Left colon (tissue), 2 donors: ENCODE measurements at places on chromosomes 6 and 20.

GRCh38 chr6:47086051-47086770 is 44.1 kb upstream of the ADGRF1 start:
- no peak for DNase-seq

- no peak for DNase-seq
These were observed 66.7 kb downstream of the FAM229B start for GRCh38 chr6:112153926-112154607.

DNA sequence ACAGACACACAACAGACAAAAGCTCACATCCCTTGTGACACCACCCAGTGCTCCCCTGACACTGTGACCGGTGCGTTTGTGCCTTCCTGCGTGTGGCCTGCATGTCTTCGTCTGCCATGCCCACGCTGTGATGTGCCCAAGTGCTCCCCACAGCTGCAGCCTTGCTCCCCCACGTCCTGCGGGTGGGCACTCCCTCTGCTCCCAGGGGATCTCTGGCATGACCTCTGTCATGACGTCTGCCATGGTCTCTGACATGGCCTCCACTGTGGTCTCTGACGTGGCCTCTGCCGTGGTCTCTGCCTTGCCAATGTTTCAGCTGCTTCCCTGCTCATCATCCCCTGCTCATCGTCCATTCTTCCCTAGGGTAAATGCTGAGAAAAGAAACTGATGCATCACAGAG is 200.9 kb downstream of the DLL1 start:
- DNase-seq: no peak

DNA sequence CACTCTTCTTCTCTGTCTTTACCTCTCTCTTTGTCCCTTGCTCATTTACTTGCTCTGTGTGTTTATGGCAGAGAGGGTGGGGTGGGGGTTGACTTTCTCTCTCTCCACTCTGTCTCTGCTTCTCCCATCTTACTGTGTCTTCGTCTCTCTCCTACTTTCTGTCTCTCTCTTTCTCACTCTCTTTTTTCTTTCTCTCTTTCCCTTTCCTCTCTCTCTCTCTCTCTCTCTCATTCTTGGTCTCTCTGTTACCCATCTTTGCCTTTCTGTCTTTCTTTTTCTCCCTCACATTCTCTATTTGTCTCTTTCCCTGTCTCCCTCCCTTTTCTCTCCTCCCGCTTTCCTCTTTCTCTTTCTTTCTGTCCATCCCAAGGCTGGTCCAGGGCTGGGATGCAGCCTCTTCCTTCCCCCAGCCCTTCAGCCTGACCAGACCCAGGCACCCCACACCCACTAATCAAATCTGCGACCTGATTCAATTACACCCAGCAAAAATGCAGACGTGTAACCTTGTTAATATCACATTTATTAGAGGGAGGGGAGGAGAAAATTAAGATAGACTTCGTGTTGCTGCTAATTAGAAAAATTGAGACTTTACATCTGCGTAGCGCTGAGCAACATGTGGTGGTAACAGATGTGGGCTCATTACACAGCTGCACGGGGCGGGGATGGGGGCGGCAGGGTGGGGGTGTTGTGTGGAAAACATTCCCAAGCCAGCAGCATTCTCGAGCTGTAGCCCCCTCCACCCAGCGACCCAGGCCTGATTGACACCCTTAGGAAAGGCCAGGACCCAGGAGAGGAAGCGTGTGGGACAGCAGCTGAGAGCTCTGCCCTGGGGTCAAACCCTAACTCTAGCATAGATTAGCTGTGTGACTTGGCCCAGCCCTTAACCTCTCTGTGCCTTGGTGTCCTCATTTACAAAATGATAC is 124.9 kb upstream of the MAFB start:
- no peak for DNase-seq

DNA sequence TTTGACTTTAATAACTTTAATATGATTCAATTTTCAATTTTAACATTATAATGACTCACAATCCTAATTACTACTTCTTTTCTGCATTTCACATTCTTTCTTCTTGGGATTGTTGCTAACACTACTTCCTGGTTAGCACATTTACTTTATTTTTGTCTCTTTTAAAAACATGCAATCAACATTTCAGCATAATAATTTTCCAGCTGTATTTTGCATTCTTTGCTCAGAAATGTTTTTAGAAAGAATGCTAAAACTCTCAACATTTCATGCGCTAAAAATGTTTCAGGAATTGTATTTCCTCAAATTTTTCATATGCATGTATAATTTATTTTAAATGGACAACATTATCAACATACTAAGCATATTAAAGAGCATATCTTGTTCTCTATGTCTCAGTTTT is 1302.1 kb upstream of the GJE1 start:
- no peak for DNase-seq

DNA sequence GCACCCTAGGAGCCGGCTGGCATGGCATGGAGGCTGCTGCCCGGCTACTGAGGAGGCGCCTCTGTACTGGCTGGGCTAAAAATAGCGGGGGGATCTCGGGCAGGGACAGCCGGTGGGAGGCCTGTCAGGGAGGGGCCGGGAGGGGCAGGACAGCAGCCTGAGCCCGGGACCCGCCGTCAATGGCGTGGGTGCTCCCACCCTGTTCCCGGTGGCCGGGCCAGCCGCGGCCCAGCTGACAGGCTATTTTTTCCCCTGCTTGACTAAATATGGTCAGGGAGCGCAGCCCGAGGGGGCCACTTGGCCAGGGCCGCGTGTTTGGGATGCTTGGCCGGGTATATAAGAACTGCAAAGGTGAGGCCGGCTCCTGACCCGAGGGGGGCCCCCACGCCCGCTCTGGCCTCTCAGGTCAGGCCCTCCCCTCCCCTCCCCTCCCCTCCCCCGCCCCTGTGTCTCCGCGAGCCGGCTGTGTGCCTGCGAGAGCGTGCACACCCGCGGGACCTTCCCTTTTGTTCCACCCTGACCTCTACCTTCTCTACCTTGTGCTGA is 74.4 kb upstream of the GATA5 start:
- DNase-seq: peak; percentile 15

DNA sequence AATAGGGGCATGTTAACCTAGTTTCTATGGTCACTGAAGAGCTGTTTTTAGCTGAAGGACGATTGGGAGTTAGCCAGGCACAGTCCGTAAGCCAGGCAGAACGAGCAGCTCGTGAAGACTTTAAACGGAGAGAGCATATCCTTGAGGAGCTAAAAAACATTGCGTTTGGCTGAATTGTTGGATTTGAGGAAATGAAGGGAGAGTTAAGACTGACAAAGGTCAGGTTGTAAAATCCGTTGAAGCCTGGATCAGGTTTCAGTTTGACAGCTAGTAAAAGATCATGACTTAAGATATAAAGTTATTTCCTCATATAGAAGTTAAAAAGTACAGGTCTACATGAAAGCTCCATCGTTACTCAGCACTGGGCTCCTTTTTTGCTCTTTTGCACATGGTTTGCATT is 2.8 kb downstream of the DBNDD2 start:
- DNase-seq: no peak
